ENCODE measurements at places on chromosomes 3 and 15.

GRCh38 chr3:42698911-42699230 lies 3.7 kb downstream of the HHATL start:
- DNase-seq, result no peak

GRCh38 chr3:181709537-181710279 lies 2.0 kb upstream of the SOX2 start:
- peak; percentile 71 for DNase-seq

DNA sequence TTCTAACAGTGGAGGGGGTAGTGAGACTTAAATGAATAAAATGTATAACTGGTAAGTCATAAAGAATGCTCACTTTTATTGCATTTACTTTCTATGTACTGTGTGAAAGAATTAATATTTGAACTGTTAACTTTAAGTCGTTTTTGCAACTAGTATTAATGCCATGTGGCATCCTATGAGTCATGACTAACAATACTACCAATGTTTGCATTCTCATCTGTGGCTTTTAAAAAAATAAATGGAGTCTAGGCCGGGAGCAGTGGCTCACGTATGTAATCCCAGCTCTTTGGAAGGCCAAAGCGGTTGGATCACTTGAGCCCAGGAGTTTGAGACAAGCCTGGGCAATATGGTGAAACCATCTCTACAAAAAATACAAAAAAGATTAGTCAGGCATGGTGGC lies 5.2 kb downstream of the C3orf49 start:
- no peak for DNase-seq

GRCh38 chr3:169764312-169764881 lies 463 bp downstream of the TERC start:
- DNase-seq, result peak; percentile 78

DNA sequence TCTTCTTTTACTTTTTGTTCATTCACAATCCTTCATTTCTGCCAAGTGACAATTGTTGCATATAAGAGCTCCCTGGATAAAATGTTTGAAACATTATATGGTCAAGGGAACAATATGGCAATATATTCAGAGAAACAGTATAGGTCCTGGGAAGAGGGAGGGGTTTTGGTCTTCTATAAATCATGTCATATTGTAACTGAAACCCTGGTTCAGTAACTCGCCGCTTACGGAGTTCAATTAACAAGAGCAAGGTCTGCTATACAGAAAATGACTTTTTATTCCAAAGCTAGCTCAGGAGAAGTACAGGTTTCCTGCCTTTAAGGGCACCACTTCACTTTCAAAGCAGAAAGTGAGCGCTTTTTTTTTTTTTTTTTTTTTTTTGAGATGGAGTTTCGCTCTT lies 522.1 kb upstream of the TGFBR2 start:
- no peak for DNase-seq

GRCh38 chr3:61578667-61579367 lies 17.4 kb downstream of the PTPRG start:
- DNase-seq, result no peak

GRCh38 chr3:10449436-10449835 lies 56.0 kb downstream of the ATP2B2 start:
- no peak for DNase-seq

DNA sequence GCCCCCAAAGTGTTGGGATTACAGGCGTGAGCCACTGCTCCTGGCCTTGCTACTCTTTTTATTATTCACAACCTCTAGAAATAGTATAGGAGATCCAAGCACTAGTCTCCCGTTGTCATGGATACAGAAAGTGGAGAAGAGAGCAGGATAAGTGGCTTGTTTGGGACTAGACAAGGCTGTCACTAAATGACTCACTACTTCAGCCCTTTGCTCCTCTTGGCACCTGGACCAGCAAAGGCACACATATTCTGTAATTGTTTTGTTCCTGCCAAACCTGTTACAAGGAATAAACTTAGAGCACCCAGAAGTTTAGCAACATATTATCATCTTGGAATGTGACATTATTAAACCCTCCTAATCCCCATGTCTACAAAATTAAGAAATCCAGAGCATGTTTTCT lies 427.2 kb upstream of the THBS1 start:
- DNase-seq, result no peak

All from memory B cell (primary cell).